Neural progenitor cell (in vitro differentiated cells): ENCODE measurements at places on chromosomes 3 and 15. TPM values are rescaled to one million over a fixed set of nuclear protein-coding genes. Genes with fewer than 3 reads are reported as not detected.

GRCh38 chr3:190097025-190097424 is 23.7 kb downstream of the P3H2 start:
- no peak for DNase-seq

GRCh38 chr15:78035861-78036476 is 41.5 kb downstream of the TBC1D2B start:
- no peak for DNase-seq

DNA sequence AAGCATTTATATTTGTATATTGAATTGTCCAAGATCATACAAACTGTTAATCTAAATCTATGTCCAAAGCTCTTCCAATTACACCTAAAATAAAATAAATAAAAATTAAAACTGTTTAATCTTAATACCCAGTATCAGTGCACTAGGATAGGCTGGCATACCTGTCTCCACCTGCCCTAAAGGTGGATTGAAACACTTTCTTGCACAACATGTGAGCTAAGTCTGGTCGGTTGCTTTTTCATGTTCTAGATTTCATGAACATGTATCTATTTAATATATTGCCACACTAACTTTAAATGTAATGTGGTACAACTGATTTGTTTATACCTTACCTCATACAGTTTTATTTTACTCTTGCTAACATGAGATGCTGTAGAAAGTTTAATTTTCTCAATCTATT is 193.0 kb downstream of the VGLL3 start:
- no peak for DNase-seq

SLC28A2 gene
- total RNA-seq: not detected in 2 replicates

LMAN1L gene
- total RNA-seq: not detected in 2 replicates

CYP8B1 gene
- total RNA-seq: not detected in 2 replicates
